Activated CD4-positive, alpha-beta T cell treated with anti-CD3 and anti-CD28 coated beads, Interleukin-2, amount 10 ng/mL, durations not matched to agents 24 days and 14 days (primary cell): ENCODE measurements at places on chromosomes 6 and 20.

DNA sequence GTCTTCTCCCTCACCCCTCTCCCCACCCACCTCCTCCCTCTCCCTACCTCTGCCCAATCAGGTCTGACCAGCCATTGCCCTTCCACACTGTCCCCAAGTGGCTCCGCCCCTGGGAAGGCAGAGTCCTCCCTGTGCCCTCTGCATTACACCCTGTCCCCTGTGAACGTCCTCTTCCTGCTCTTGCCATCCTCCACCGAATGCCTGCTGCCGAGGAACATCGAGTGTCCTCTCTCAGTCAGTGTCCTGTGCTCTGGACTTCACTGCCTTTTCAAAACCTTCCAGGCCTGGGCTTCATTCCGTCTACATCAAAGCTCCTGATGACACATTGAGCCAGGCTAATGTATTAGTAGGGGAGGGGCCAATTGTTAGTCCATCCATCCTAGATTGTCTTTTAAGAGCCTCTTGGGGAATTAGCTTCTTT, 3.3 kb upstream of the PACSIN1 start:
- no peak for DNase-seq

DNA sequence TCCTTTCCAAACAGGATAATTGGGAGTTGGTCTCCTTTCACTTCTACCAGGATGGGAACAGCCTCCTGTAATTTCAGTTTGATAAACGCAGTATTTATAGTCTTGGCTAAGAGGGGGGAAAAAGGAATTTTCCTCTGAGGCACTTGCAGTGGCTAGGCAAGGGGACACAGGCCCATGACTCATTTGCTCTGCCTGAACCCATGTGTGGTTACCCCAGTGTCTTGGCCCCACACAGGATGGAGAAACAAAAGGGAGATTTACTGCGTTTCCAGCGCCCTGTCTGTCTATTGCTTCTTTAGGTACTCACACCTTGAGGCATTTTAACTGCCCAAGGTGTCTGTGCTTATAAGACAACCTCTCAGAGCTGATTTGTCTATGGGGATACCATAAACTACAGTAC, 74.8 kb upstream of the NEDD9 start:
- no peak for DNase-seq

DNA sequence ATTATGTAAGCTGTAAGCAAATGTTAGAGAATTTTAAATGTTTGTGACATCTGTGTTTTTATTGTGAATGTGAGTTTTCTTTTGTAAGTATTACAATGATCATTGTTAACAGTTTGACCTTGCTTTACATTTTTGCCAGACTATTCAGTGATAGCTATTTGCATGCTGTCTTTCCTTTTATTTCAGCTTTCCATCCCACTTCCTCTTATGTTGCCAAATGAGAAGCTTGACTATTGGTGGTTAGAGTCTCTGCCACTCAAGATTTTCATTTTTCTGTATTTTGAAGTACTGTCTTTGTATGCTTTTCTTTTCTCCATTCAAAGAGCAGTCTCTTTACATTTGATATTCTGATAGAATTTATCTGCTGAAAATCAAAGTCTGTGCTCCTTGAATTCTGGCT, 104.1 kb downstream of the PRIM2 start:
- DNase-seq, result no peak

DNA sequence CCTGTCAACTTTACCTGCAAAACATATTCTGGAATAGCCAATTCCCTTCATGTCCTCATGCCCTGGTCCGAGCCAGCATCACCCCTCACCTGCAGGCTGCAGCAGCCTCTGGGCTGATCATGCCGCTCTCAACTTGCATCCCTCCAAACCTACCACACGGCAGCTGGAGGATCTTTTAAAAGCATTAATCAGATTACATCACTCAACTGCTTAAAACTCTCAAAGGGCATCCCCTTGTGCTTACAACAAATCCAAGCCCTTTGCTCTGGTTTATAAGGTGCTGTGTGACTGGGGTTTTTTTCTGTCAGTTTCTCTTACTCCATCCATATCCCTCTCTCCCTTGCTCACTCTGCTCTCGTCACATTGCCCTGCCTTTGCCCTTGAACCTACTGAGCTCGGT, 24.0 kb downstream of the CD40 start:
- DNase-seq, result no peak

GRCh38 chr6:26232940-26233648, 131.9 kb upstream of the BTN3A2 start:
- peak; percentile 85 for DNase-seq

DNA sequence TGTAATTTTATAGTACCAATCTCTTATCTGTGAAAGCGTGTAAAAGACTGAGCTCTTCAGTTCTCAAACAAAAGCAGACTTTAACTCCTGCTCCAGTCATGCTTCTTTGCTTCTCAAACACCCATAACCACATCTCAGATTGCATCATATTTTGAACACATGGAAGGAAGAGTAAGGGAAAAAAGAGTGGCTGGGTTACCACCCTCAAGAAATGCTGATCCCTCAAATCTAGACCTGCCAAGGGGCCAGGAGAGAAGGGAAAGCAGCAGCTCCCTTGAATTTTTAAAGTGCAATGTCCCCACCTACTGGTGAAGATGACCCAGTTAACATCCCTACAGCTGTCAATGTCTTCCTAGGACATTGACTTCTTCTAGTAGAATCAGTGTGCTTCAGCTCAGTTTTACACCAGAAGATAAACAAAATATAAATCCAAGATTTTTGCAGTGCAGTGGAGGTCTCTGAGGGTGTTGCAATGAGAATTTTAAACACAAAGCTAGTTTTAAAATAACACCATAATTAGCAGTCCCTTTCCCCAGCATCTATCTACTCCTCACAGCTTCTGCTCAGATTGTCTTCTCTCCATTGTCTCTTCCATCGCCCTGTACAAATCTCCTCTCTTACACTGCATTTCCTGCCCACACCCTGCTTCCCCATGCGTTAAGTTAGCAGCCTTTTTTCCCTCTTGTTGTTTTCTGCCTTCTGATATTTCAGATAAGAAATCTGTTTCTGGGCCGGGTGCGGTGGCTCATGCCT, 22.6 kb upstream of the HLA-DQB2 start:
- DNase-seq, result peak; percentile 81

- DNase-seq, result no peak
Observed at GRCh38 chr20:63703976-63704748, 3.6 kb downstream of the ARFRP1 start.

GRCh38 chr6:6631534-6632276, 43.2 kb downstream of the LY86 start:
- DNase-seq, result no peak

- no peak for DNase-seq
Observed at GRCh38 chr20:6012179-6012578, 41.7 kb downstream of the LRRN4 start.

GRCh38 chr20:10090588-10091166, 55.9 kb downstream of the ANKEF1 start:
- DNase-seq, result peak; percentile 67

DNA sequence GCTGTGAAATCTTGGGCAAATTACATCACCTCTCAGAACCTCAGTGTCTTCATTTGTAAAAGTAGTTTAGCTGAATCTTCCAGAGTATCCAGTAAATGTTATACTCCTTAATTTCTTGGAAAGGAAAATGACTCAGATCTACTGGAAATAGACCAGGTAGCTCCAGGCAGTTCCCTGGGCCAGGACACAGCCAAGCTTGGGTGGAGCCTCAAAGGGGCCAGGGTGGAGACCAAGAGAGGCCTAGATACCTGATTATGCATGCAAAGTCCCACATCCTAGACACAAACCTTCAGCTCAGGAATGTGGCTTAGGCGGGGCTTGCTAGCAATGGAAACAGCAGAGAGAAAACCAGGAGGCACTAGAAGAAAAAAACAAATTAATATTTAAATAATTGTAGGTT, 272.8 kb downstream of the MAFB start:
- no peak for DNase-seq

- no peak for DNase-seq
Observed at GRCh38 chr6:52704060-52704459, 33.1 kb downstream of the TMEM14A start.

GRCh38 chr20:12269579-12269978, 351.9 kb downstream of the BTBD3 start:
- DNase-seq, result no peak

DNA sequence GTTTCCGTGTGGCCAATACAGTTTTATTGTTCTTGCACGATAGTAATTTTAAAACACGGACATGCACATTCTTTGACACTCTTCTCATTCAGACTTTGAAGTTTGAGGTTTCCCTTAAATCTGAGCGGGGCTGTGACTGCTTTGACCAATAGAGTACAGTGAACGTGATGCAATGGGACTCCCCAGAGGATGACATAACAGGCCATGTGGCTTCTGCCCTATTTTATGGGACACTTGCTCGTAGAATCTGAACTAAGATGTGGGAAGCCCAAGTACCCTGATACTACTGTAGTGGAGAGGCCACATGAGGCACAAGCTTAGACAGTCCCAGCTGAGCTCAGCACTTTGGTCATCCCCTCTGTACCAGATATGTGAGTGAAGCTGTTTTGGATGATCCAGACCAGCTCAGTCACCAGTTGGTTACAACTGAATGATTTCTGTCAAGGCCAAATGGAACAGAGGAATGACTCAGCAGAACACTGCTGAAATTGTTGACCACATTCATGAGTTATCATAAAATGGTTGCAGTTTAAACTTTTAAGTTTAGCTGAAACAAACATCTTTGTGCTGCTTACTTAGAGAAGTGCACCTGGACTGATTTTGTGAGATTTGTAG, 279.4 kb downstream of the RFPL4B start:
- no peak for DNase-seq

DNA sequence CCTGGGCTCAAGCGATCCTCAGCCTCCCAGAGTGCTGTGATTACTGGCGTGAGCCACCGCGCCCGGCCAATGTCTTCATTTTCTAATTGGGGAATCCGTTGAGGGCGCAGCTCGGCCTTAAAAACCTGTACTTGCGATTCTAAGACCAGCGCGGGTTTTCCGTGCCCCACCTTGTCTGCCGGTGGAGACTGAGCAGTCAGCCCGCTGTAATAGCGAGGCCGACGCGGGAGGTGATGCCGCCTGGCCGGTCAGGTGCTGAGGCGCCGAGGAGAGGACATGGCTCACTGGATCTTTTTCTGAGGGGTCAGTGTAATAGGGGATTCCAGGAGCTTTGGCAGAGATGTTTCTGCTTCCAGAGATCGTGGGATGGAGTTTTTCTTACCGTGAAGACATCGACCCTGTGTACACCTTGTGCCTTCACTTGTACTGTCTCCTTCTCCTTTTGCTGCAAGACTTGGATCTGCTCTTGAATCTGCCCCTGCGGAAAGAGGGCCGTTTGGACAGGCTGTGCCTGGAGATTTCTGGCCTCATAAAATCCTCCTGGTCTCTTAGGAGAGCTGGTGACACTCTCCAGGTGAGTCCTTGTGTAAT, 1.5 kb downstream of the TRIM31 start:
- no peak for DNase-seq

DNA sequence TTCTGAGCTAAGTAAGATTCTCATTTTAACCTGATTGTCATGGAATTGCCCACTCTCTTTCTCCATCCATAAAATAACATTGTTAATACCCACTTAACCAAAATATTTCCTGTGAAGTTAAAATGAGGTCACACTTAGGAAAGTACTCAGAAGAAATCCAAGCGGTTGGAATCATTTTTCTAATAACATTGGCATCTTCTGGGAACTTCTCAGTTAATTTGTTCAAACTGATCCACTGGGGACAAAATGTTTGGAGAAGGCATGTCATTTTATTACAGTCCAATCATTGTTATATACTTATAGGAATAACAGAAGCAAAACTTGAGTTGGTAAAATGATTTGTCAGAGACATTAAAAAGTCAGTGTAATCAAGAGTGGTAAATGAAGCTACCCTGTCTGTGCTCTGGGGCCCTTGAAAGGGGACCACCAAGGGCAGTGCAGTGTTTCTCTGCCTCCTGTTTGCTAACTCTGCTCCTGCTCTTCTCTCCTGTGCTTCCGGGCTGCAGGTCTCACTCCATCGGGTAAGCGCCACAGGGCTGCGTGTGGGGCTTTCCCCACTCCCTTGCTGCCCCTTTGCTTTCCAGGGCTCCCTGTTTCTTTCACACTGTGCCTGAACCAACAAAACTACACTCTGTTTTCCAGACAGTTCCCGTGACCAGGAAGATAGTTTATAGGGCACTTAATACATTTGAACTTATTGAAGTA, 50.1 kb downstream of the HDDC2 start:
- no peak for DNase-seq

GRCh38 chr6:36578431-36578830, 15.7 kb upstream of the SRSF3 start:
- DNase-seq, result no peak

GRCh38 chr6:151372164-151372563, 19.2 kb downstream of the ZBTB2 start:
- peak; percentile 74 for DNase-seq

- DNase-seq, result peak; percentile 68
Observed at GRCh38 chr20:44750081-44750805, 4.6 kb downstream of the KCNK15 start.

- no peak for DNase-seq
Observed at GRCh38 chr6:109023356-109023925, 71.2 kb downstream of the SESN1 start.

GRCh38 chr6:119172824-119173223, 94.4 kb upstream of the FAM184A start:
- DNase-seq, result no peak

DNA sequence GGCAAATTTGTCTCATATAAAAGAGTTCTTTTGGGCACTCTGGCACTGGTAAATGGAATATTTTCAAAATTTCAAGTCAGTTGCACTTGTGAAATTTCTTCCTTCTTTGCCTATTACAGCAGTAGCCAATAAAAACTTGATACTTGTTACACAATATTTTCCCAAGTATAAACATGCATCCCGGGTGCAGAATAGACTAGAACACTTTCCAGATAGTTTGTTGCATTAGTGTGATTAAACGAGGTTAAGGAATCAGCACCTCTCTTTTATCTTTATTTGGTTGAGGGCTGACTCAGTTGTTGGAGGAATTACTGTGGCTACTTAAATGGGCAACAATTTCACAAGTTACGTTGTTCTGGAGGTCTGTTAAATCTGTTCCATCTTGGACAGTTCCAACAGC, 467.5 kb downstream of the CDKAL1 start:
- DNase-seq, result no peak

DNA sequence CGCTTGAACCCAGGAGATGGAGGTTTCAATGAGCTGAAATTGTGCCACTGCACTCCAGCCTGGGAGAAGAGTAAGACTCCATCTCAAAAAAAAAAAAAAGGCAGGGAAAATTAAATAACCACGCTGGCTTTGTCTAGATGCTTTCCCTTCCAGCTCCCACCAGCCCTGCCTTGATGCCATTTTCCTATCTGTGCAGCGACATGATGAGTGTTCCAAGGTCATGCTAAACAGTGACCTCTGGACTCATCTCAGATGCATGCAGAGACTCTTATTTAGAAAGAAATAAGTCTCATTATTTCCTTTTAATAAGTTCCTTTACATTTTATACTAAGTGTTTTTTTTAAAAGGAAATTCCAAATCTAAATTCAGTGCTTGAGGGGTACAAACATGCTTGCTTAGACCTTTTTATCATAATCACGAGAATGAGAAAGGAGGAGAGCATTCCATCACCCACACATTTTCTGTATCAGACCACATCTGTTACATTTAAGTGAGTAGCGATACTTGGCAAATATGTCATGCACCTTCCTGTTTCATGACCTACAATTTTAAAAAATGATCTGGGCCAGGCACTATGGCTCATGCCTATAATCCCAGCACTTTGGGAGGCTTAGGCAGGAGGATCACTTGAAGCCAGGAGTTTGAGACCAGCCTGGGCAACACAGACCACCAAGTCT, 101.1 kb upstream of the RREB1 start:
- DNase-seq, result no peak

- DNase-seq, result no peak
Observed at GRCh38 chr6:35594503-35595186, 81.9 kb upstream of the TULP1 start.

- DNase-seq, result no peak
Observed at GRCh38 chr20:22217712-22218352, 366.5 kb downstream of the FOXA2 start.

GRCh38 chr6:17418281-17419188, 25.1 kb downstream of the CAP2 start:
- no peak for DNase-seq
